Activated CD8-positive, alpha-beta memory T cell treated with anti-CD3 and anti-CD28 coated beads for 4 hours (primary cell): ENCODE measurements at places on chromosomes 5 and 9.

DNA sequence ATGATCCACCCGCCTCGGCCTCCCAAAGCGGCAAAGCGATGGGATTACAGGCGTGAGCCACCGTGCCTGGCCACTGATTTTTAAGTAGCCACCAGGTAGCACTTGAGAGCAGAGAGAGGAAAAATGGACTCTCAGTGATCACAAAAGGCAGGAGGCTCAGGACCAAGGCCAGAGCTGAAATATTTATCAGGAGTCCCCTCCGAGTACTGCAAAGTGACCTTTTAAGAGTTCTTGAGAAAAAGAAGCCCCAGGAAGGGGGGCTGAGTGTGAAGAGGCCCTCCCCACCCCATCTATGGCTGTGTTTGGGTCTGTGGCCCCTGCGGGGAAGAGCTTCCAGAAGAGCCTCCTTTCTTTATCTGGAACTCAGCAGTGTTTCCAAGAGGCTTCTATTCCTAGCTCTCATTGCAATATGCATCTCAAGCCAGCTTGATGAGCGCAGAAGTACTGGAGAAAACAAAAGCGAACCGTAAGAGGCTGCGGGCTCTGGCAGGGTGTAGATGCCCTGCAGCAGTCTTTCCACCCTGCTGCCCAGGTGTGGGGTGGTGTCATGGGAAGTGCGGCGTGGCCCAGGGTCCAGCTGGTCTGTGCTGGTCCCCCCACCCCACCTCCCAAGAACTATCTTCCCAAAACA, 75.5 kb upstream of the CDK20 start:
- DNase-seq = no peak

- no peak for DNase-seq
Measured at GRCh38 chr9:70749066-70749465, 334.6 kb upstream of the KLF9 start.

GRCh38 chr9:82819260-82819659, 243.7 kb downstream of the RASEF start:
- no peak for DNase-seq

GRCh38 chr9:109600142-109600541, 102.0 kb upstream of the PTPN3 start:
- no peak for DNase-seq

DNA sequence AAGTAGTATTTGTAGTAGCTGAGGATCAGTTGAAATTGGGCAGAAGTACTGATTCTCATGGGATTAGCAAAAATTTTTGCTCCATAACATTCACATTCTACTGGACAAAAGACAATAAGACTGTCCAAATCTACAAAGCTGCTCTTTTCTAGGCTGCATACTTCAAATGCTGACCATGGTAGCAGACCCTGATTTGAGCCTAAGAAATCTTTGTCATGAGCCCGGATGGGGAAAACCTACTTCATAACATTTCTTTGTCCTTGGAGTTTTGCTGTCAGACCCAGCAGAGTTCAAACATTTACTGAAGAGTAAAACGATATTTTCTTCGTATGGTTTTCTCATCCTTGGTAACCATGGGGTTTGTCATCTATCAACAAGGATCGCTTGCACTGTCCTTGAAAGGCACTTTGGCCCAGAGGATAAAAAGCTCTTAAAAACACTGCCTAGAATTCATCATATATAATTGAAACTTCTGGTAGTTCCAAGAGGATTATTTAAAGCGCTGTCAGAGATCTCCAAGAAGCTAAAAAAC, 216.9 kb downstream of the CAVIN4 start:
- DNase-seq = no peak

- no peak for DNase-seq
Measured at GRCh38 chr5:75054134-75054930, 2.0 kb upstream of the GCNT4 start.

GRCh38 chr9:124077915-124078572, 66.5 kb downstream of the LHX2 start:
- no peak for DNase-seq

GRCh38 chr9:6007058-6007769, 8.2 kb downstream of the RANBP6 start:
- no peak for DNase-seq

- peak; percentile 39 for DNase-seq
Measured at GRCh38 chr5:76733049-76733417, 17.1 kb downstream of the F2R start.

GRCh38 chr5:61811052-61811451, 479.0 kb downstream of the ZSWIM6 start:
- DNase-seq = no peak

DNA sequence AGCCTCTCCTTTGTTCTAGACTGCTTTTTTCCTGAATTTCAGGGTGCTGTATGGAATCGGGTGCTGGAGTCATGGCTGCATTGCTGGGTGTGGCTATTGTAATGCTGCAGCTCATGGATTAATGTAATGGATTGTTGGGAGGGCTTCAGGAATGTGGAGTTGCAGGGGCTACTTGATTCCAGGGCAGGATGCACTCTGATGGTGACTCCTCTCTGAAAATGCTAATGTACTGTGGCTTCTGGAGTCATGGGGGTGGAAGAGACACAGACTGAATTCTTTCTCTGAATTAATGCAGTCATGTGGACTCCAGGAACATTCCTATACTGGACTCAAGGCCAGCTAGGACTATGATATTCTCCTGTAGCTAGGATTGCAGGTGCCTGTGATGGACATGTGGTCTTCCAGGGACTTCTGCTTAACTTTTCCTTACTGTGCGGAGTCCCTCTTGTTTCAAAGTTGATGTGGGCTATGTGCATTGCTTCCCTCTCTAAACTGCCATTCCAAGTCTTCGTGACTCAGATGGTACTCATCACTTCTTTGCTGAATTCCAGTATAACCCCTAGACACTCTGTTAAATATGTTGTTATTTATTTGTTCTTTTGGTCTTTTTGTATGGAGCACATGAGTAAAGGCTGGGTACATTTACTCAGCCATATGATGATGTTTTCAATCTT, 396.2 kb downstream of the KCTD16 start:
- no peak for DNase-seq

- no peak for DNase-seq
Measured at GRCh38 chr5:144191998-144192397, 21.3 kb downstream of the KCTD16 start.

DNA sequence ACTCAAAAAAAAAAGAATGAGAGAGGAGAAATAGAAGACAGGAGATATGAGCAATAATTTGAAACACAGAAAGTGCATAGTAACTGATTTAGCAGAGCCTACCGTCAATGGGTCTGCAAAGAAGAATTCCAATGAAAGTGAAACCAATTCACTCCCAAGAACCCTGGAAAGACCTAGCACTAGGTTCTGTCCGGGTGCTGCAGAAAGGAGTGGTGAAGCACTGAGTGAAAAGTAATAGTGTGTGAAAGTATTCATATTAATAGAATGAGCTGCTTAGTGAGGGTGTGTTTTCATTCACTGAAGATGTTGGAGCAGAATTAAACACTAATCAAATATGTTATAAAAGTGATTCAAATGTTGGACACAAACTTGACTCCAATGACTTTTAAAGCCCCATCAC, 51.3 kb upstream of the SLC30A5 start:
- no peak for DNase-seq

DNA sequence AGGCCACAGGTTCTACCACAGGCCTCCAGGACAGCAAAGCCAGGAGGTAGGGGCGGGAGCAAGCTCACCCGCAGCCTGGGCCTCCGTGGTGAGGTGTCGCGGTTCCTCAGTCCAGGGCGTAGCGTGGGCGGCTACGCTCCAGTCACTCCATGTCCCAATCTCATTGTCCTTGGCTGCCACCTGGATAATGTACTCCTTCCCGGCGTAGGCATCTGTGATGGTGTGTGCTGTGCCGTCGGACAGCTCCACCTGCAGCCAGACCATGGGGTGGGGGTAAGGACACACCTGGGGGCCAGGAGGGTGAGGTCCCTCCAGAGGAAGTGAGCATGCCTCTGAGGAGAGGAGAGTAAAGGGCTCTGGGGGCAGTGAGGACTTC, 29.8 kb upstream of the ENHO start:
- DNase-seq = no peak

GRCh38 chr5:139481122-139481533, 1.4 kb downstream of the STING1 start:
- no peak for DNase-seq

GRCh38 chr5:16143361-16144049, 36.1 kb downstream of the MARCHF11 start:
- no peak for DNase-seq

- no peak for DNase-seq
Measured at GRCh38 chr9:27151693-27152404, 42.8 kb downstream of the TEK start.

GRCh38 chr9:101376111-101376848, 8.5 kb downstream of the BAAT start:
- no peak for DNase-seq

- DNase-seq = no peak
Measured at GRCh38 chr5:133995341-133995740, 9.4 kb downstream of the VDAC1 start.

- no peak for DNase-seq
Measured at GRCh38 chr9:71518045-71518827, 250.1 kb downstream of the CEMIP2 start.

GRCh38 chr9:37788332-37788731, 3.5 kb upstream of the EXOSC3 start:
- no peak for DNase-seq

- no peak for DNase-seq
Measured at GRCh38 chr9:114989600-114990410, 59.4 kb upstream of the TNFSF8 start.

DNA sequence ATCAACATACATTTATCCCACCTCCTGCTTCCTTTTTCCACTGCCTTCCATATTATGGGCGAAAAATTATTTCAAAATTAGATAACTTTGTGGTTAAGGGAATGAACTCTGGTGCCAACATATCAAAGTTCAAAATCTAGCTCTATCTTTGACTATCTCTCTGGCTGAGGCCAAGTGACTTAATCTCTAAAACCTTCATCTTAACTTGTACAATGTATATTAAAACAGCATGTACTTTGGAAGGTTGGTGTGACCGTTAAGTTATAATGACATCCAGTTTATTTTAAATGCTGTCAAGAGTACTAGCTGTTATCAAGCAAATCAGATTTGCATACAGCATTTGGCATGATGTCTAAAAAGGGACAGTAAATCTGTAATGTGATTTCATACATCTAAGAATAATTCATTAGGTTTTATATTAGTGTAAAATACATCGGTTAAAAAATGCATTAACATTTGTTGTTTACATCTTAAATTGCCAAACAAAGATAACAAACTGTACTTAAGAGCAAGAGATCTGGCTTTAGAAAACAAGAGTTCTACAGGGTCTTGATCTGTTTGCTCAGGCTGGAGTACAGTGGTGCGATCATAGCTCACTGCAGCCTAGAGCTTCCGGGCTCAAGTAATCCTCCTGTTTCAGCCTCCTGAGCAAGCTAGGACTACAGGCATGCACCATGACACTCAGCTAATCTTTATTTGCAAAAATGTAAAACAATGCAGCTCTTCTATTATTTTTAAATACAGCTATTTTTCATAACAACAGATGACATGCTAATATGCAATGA, 102.8 kb downstream of the CDH18 start:
- no peak for DNase-seq

DNA sequence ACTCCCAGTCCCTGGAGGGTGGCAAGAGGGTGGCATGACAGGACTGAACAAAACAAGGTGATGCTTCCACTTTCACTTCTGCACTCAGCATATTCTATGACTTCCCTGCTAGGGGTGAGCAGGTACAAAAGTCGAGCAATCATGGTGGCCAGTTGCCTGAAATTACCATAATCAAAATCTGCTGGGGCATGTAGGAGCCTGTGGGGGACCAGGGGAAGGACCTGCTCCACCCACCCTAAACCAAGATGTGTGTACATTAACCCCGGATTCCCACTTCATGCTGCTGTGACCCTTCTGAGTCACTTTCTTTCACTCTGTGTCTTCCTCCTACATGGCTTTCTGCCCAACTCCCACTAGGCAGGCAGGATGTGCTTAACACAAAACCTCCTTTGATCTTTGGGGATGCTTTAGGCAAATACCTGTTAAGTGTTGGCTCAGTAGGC, 73.3 kb upstream of the PHF24 start:
- DNase-seq = no peak

DNA sequence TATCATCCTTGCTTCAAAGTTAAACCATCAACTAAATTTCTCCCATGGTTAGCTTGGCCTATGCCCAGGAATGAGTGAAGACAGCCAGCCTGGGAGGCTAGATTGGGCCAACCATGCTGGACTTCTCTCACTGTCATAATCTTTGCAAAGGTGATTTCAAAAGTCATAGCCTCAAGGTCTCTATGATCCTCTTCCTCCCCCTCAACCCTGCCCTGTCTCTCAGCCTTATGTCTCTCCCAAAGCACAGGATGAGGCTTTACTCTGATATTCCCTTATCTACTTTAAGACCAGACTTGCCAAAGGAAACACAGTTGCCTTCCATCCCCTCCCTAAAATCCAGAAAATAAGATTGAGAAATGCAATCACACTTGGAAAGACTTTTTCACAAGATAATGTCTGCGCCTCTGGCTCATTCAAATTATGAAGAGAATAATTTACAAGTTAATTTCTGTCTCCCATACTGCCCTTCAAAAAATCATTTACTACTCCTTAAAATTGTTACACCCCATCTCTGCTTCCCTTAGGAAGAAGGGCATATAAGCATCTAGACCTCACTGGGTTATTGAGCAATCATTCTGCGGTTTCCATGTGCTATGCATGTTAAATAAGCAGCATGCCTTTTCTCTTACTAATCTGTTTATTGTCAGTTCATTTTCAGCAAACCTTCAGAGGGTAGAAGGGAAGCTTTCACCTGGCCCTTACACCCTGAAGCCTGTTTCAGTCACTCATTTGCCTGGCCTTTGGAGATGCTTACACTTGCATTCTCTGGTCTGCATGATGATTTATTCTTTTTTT, 113.8 kb upstream of the ANKRD55 start:
- DNase-seq = no peak
